ENCODE measurements at places on chromosomes 7 and 10.
A peak's percentile ranks its signal among the peaks of the same experiment; 100 is the strongest.

DNA sequence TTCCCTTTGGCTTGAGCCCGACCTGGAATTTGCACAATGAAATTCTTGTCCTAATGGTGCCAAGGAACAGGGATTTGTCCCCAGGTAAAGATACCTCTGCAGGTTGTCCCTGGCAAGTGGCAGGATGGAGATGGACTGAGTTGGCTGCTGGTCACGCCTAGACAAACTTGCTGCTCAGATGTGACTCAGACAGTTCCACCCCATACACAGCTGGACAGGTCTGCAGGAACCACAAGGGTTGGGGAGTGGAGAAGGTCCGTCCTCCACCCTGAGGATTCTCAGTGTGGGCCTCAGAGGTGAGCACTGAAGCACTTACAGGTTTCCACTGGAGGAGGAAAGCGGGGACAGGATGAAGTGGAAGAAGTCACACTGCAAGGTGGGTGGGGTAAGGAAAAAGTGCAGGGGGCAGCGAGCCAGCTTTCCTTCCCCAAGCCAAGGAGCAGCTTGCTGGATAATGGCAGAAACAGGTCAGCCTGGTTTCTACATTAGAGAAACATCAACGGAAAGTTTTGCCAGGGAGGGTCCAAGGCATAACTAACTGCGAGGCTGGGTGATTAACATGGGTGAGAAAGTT lies 20.5 kb downstream of the ITPRIP start:
- DNase-seq, result no peak

DNA sequence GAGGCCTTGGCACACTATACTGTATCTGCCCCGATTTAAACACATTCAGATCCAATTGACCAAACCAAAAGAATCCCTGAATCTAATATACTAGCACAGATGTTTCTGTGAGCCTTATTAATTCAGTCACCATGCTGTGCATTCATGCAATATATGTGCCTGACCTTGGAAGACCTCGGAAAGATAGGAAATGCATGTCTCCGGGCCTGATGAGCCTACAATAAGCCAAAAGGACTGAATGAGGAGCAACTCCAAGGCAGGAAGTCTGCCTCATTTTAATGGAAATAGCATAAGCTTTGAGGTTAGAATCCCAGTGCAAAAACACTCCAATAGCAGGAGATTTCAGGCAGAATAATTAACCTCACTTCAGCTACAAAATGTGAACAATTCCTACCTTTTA lies 316.7 kb downstream of the LRRTM3 start:
- no peak for DNase-seq

GRCh38 chr7:73799282-73800141 lies 29.4 kb upstream of the CLDN3 start:
- DNase-seq, result no peak

DNA sequence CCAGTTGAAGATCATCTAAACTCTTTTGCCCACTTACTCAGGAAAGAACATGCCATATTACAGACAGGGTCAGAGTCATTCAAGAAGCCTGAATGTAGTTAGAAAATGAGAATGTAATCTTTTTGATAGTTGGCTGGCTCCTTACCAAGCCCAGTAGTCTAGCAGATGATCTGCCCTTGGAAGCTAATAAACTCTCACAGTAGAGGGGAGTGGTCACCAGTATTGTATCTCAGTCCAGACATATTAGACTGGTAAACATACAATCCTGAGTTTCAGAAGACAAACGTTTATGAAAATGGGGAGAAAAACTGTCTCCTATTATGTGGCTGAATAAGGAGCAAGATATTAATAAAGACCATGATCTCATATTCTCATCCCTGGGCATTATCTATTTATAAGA lies 65.3 kb downstream of the SEPTIN7 start:
- DNase-seq, result no peak

DNA sequence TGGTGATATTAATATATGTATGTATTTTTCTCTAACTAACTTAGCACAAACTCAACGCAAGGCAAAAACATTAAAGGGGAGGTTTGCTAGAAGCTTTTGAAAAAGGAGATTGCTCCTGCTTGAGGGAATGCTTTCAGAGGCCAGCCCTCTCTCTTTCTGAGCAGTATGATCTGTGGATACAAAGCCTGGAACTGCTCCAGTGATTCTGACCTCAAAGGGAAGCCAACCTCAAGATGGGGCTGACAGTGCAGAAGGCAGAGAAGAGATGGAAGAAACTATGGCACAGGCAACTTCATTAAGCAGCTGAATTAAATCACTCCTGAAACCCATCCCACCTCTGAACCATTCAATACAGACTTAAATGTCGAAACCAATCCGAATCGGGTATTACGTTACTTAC lies 102.4 kb downstream of the USP6NL start:
- no peak for DNase-seq

GRCh38 chr7:105656922-105657521 lies 75.7 kb upstream of the EFCAB10 start:
- peak; percentile 82 for DNase-seq

GRCh38 chr10:122541541-122542002 lies 19.0 kb upstream of the DMBT1 start:
- peak; percentile 11 for DNase-seq

- no peak for DNase-seq
Measured at GRCh38 chr7:3380886-3381685, 80.0 kb downstream of the SDK1 start.

DNA sequence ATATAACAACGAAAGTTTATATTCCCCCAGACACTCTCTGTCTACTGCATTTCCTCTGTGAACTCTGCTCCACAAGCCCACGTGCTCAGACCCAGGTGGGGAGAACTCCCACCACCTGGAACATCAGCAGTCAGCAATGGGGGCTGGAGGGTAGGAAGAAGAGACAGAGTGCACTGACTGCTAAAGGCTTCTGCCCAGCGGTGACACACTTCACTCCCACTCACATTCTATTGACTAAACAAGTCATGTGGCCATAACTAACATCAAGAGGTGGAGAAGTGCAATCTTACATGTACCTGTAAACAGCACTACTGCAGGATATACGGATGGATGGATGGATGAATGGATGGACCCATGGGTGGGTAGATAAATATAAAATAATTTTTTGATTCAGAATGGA lies 122.2 kb downstream of the MPP7 start:
- DNase-seq, result peak; percentile 34

DNA sequence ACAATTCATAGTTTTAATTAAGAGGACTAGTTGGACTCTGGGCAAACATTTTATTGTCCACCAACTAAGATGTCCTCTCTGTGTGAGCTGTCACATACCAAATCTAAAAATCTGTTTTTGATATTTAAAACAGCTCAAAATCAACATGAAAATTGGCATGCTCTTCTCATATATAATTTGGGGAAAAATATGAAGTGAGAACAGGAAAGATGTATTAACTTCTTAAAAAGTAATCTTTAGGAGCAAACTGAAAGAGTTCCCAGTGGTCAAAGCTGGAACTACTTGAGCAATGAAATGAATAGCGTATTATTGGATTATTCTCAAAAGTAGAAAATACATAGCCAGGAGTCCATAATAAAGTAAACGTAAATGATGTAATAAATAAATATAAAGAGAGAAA lies 147.2 kb downstream of the DYNC1I1 start:
- DNase-seq, result no peak

GRCh38 chr10:24715246-24715769 lies 8.4 kb downstream of the ARHGAP21 start:
- no peak for DNase-seq

Measured in suppressor macrophage (primary cell).